ENCODE measurements at places on chromosomes 7 and 10.

- peak; percentile 32 for DNase-seq
Observed at GRCh38 chr7:78607099-78607498, 808.5 kb downstream of the PHTF2 start.

DNA sequence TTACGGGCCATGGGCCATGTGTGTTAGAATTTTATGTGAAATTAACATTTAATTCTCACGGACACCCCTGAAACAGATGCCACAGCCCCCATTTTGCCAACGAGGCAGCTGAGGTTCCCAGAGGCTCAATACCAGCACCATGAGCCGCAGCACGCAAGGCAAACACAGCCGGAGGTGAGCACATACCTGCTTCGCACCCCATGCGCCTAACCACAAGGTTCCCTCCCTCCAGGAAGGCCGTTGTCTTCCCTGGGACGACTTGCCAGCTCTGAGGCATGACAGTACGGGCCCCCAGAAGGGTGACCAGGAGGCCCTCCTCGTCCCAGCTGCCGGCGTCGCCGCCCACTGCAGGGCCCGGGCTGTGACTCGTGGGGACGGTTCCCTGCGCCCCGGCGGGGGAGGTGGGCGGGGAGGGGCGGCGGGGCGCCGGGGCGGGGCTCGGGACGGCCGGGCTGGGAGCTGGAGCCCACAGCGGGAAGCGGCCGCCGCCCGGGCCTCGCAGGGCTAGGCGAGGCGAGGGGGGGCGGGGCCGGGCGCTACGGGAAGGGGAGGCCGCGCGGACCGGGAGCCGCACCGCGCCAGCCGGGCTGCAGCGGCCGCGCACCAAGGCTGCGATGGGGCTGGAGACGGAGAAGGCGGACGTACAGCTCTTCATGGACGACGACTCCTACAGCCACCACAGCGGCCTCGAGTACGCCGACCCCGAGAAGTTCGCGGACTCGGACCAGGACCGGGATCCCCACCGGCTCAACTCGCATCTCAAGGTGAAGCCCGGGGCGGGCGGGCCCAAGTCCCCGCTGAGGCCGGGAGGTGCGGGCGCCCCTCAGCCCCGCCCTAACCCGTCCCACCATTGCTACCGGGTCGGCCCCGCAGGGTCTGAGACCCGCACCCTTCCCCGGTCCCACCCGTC is at the start of gene CAV2:
Gene CAV2, plus strand, starts transcription at position 571 of the 910 bp plus-strand sequence. Its CDS starts 44 bp downstream, at position 615.
- DNase-seq, result peak; percentile 55

DNA sequence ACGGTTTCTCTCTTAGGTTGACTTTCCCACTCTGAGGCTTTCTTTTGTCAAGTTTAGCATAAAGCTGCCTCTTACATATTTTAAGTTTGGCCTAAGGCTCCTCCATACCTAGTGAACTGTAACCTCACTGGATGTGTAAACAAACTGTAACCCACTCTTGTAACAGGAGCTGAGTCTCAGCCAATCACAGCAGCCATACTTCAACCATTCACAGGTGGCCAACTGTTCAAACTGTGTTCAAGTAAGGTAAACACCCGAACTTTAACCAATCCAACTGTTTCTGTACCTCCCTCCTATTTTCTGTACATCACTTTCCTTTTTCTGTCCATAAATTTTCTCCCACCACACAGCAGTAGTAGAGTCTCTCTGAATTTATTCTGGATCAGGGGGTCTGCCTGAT is 7.7 kb upstream of the NRBF2 start:
- no peak for DNase-seq

- peak; percentile 33 for DNase-seq
Observed at GRCh38 chr10:988667-989545, 672 bp downstream of the GTPBP4 start.

DNA sequence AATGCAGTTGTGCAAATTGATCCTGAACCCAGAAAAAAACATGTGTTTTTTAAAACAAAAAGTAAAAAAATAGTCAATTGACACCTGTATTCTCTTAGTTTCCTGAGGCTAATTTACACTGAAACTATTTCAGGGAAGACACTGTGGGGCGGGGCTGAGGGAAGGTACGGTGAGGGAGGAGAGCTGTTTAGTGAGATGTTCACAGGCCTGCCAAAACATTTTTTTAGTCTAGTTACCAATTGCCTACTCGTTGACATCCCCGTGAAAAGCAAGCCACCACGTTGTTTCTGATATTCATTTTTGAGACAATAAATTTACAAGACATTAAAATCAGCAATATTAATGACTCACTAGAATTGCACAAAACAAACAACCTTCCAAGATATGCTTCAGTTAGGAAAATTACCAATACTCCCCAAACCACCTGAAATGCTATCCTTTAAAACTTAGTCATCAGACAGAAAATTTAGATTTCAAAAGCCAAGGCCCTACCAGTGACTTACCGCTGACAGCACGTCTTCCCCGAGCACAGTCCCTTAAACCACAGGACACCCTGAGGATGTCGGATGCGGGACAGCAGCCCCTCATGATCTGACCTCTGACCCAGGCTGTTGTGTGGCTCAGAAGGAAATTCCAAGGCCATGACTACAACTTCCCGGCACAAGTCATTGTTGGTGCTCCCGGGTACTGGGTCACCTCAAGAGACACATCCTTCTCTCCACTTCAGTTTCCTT is 279.2 kb downstream of the PRPF18 start:
- peak; percentile 87 for DNase-seq

- no peak for DNase-seq
Observed at GRCh38 chr7:50202052-50202555, 102.4 kb upstream of the IKZF1 start.

GRCh38 chr7:82527851-82528250 is 84.3 kb upstream of the CACNA2D1 start:
- DNase-seq, result peak; percentile 48

DNA sequence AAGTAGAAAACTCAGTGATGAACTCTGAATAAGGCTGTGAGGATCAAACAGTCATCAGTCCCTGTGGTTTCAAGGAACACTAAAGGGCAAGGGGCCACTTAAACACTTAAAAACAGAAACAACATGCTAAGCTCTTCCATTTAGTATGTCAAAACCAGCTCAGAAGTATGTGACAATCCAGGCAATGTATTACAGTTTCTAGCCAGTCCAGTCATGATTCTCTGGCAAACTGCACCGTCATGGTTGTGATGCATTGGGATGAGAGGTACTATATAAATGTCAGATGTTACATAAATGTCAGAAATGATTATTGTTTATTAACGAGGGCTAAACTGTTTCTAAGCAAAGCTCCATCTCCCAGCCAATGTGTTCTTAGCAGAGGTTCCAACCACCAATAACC is 4.7 kb upstream of the CREB5 start:
- DNase-seq, result peak; percentile 67

GRCh38 chr7:88015309-88015708 is 81.3 kb downstream of the ADAM22 start:
- DNase-seq, result no peak

- DNase-seq, result no peak
Observed at GRCh38 chr7:53993224-53993623, 549.0 kb upstream of the VSTM2A start.

GRCh38 chr10:6476989-6477388 is 103.1 kb downstream of the PRKCQ start:
- no peak for DNase-seq

DNA sequence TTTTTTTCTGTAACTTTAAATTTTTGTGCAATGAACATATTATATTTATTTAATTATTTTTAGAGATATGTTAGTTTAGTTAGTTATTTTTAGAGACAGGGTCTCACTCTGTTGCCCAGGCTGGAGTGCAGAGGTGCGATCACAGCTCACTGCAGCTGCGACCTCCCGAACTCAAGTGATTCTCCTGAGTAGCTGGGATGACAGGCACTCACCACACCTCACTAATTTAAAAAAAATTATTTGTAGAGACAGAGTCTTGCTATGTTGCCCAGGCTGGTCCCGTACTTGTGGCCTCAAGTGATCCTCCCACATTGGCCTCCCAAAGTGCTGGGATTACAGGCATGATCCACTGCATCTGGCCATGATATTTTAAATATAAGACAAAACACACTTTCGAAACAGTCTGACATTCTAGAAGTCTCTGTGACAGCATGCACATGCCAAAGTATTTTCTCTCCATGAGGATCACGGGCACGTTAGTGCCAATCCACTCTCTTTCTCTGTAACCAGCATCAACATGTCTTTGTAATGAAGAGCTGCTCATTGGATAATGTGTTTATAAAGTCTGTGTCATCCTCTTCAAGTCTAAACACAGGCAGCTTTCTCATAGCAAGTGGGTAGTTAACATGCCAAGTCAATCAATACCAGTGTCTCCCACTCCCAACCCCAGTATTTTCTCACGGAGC is 137.4 kb downstream of the GLI3 start:
- peak; percentile 58 for DNase-seq

- no peak for DNase-seq
Observed at GRCh38 chr7:110148054-110148453, 942.9 kb upstream of the LRRN3 start.

DNA sequence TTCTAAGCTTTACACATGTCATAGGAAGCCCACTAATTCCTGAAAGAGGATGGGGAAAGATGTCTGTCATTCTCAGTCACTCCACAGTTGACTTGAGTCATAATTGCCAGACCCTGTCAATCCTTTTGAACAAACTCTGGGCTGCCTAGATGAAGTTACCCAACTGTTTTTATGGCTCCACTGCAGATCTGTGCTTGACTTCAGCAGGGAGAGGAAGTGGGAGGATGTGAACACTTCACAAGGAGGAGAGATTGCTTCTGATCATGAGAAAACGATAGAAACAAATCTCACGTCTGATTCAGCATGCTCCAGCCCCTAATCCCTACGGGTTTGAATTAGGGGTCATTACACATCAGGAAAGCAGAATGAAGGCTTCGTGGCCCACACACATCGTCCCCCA is 596.6 kb upstream of the CELF2 start:
- no peak for DNase-seq

DNA sequence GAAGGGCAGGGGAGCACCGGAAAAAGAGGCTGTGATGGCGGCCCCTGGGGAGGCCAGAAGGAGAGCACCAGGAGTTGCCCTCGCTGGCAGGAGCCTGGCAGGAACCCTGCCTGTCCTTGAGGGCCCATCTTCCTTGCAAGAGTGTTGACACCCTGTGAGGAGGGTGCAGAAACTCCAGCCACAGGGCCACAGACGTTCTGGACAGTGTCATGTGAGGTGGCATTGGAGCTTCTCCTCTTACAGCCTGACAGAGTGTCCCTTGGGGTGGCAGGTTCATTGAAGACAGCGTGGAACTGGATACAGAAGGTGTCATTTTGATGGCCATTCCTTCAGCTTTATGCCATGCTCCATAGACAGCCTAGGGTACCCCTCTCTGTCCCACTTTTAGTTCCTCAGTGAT is 54.2 kb downstream of the RBM20 start:
- DNase-seq, result no peak

DNA sequence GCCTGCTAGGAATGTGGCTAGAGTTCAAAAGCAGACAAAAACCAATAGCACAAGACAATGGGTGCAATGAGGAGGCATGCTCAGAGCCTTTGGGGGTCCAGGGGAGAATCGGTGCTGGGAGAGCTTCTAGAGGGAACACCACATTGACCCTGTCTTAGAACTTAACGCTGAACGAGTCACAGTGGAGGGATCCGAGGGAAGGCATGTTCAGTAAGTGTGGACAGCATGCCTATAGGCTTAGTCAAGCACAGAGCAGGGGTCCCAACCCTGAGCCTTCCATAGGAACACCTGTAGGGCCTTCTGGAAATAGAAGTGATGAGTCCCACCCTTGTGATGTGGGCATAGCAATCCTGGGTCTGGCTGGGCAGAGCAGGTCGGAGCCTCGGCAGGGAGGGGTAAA is 148.7 kb downstream of the PKD1L1 start:
- DNase-seq, result no peak

- no peak for DNase-seq
Observed at GRCh38 chr7:36266683-36267082, 113.6 kb downstream of the EEPD1 start.

DNA sequence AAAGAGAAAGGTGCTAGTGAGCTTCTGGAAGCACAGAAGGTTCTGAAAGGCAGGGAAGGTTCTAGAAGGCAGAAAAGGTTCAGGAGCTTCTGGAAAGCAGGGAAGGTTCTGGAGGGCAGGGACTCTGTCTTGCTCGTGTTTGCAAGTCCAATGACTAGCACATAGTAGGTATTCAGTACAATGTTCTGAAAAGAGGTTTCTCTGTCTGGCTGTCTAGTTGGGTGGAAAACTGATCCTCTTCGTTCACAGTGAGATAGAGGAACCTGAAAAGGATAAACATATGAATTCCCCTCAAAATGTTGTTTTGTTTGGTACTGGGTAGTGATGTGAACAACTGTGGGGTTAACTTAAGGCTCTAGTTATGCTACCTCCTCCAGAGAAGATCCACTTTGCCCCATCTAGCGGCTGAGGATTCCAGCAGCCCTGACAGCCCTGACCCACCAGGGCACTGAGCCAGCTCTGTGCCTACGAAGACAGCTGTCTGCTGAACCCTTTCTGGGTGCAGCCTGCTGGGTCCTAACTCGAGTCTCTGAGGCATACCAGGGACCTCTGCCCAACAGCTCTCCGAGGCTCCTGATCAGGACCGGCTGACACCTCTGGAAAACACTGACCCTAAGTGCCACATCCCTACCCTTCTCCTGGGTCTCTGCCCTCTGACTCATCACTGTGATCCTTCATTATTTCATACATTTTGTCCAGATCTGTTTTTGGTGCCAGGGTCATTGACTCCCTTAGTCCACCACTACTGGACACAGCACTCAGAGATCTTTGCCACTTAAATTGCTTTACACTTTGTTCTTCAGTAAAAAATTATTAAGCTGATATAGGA is 15.4 kb downstream of the PTPRN2 start:
- DNase-seq, result no peak

DNA sequence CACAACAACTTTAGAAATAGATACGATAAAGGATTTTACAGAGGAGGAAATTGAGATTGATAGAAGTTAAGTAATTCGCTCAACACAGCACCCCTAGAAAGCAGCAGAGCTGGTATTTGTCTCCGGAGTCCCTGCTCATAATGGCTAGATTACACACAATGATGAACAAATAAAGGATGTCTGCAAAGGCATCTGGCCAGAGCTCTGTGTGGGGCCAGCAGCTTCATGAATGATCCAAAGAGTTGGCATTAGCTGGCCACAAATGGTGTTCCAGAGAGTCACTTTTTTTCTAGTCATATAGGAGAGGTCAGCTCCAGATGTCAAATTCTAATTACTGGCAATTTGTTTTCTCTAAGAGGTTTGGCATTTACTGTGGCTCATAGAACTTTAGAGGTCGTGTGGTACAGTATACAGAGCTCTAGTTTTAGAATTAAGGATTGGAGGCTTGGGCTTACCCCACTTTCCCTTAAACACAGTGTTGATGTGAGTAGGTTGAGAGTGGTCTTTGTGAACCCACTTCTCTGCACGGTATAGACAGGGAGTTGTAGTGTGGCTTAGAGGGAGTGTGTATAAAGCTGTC is 186.2 kb downstream of the BICC1 start:
- no peak for DNase-seq

DNA sequence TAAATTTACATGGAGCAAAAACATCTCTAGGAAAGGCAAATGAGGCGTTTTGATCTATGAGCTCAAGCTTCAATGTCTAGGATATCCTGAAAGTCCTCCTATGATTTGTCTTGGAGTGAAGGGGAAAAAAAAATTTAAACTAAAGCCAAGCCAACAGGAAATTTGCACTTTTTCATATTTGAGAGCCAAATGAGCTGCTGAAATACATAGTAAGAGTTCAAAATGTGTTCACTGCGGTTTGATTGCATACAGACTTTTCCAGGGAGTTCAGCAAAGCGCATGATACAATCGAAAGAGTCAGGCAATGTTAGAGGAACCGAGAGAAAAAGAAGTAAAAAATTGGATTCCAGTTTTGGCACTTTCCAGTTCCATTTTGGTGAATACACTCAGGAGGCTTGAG is 633.4 kb upstream of the MGMT start:
- no peak for DNase-seq

Data from HCEC 1CT (cell line).